ENCODE measurements at places on chromosomes 2 and 18. TPM values are rescaled to one million over a fixed set of nuclear protein-coding genes. Genes with fewer than 3 reads are reported as not detected.

Gene SP140L
- total RNA-seq: 20.2 TPM

Gene ACTG2
- 7.2 TPM for total RNA-seq

Gene POMC
- total RNA-seq: not detected

Gene TNFAIP6
- 13.1 TPM for total RNA-seq

Gene ID2
- total RNA-seq: 66.0 TPM

Gene PTMA
- 477 TPM for total RNA-seq

Gene CIB4
- not detected for total RNA-seq

Gene SLC38A11
- 0.12 TPM for total RNA-seq

Gene AQP12A
- total RNA-seq: not detected

Gene CTLA4
- total RNA-seq: not detected

Gene PRSS56
- not detected for total RNA-seq

Gene CRYGD
- total RNA-seq: not detected

Gene FHOD3
- total RNA-seq: 23.5 TPM

Gene EFR3B
- 0.16 TPM for total RNA-seq

Gene CD207
- not detected for total RNA-seq

Gene COX5B
- total RNA-seq: 126 TPM

Gene MYL1
- total RNA-seq: not detected

Gene OR6B3
- not detected for total RNA-seq

Gene SDC1
- 152 TPM for total RNA-seq

Gene ARL4C
- 105 TPM for total RNA-seq

Gene C2orf80
- total RNA-seq: not detected

Gene RFTN2
- 17.5 TPM for total RNA-seq

Gene PCARE
- total RNA-seq: not detected

Gene DIPK1C
- not detected for total RNA-seq

Gene YIPF4
- 16.2 TPM for total RNA-seq

Gene C2orf78
- not detected for total RNA-seq

Gene PMAIP1
- 7.5 TPM for total RNA-seq

Gene TMEM150A
- 22.7 TPM for total RNA-seq

Gene LYG1
- total RNA-seq: 0.32 TPM

Gene ECEL1
- total RNA-seq: not detected

Gene SCN7A
- not detected for total RNA-seq

Gene GDF7
- under 0.01 TPM for total RNA-seq

Gene TANC1
- total RNA-seq: 40.4 TPM

Gene HAAO
- total RNA-seq: 7.0 TPM

Gene PER2
- total RNA-seq: 13.5 TPM

Gene DSC2
- 0.12 TPM for total RNA-seq

Gene NT5C1B
- total RNA-seq: not detected

Gene AQP12B
- total RNA-seq: not detected

Gene ARHGAP28
- total RNA-seq: 56.2 TPM

Gene IL36G
- not detected for total RNA-seq

Gene FAM210A
- total RNA-seq: 29.7 TPM

Gene TLX2
- not detected for total RNA-seq

Gene CD302
- 27.4 TPM for total RNA-seq

Gene ERICH2
- total RNA-seq: not detected

Gene SLC11A1
- total RNA-seq: under 0.01 TPM

Gene GPR155
- total RNA-seq: 3.6 TPM

Gene ADCY3
- total RNA-seq: 56.3 TPM

Gene EPHA4
- 37.8 TPM for total RNA-seq

Gene CPS1
- 25.3 TPM for total RNA-seq

Gene MYCN
- not detected for total RNA-seq

Gene DCC
- under 0.01 TPM for total RNA-seq

Measured in hair follicle dermal papilla cell (primary cell).